ENCODE measurements at places on chromosomes 12 and 14.

GRCh38 chr12:13316587-13317246 is 120.2 kb downstream of the EMP1 start:
- no peak for DNase-seq

DNA sequence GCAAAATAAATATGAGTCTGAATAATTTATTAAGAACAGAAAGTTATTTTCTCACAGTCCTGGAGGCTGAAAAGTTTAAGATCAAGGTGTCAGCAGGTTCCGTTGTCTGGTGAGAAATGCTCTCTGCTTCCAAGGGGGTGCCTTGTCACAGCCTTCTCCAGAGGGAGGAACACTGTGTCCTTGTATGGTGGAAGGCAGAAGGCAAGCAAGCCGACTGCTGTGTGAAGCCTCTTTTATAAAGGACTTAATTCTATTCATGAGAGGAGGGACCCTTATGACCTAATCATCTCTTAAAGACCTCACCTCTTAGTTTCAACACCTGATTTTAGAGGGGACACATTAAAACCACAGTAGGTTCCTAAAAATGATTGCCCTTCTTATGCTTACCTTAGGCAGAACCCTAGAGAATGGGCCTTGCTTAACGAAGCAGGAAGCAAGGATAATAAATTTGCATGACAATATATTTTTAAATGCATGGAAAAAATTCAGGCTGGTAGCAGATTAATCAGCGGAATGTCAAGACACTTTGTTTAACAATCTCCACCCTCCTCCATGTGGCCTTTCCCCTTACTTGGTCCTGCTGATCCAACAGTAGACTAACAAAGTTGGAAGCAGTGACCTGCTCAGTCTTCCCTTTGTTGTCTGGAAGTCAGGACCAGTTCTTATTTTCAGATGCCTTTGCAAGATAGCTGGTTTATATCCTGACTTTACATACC is 154.9 kb downstream of the DYRK2 start:
- DNase-seq: no peak

DNA sequence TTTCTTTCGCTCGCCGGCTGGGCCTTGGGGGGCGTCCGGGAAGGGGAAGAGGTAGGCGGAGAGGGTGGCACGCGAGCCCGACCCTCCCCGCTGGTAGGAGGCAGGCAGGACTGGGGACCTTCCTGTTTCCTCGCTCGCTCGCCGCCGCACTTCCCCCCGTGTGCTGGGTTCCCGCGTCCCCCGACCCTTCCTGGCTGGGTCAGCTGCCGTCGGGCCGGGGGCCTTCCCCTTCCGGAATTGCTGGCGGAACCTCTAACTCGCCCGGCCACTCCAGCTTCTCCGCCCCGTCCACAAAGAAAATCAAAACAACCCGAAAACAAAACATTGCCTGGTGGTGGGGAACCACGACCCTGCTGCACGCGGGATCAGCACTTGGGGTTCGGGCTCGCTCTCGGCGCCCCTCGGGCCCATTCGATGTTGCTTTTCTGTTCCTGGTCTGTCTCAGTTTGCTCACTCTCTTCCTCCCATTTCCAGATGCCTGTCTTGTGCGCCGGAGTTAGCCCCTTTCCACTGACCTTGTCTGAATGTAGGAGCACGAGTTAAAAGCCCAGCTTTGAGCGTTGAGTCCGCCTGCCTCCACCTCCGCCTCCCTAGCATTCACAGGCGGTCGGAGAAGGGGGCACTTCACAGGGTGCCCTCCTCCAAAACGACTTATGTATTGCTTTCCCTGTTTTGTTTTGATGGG is 581 bp downstream of the PAPOLA start:
- DNase-seq: peak; percentile 57

GRCh38 chr12:46609273-46609623 is 216.5 kb downstream of the SLC38A4 start:
- DNase-seq: no peak

GRCh38 chr14:100669011-100669412 is 57.7 kb upstream of the DLK1 start:
- no peak for DNase-seq

- peak; percentile 89 for DNase-seq
Observed at GRCh38 chr14:104604458-104605449, at the start of gene TMEM179. TSS of gene TMEM179 (minus strand) at chr14:104604772. CDS start at chr14:104604741, 31 bp downstream.

- no peak for DNase-seq
Observed at GRCh38 chr12:124694250-124694649, 126.8 kb upstream of the NCOR2 start.

DNA sequence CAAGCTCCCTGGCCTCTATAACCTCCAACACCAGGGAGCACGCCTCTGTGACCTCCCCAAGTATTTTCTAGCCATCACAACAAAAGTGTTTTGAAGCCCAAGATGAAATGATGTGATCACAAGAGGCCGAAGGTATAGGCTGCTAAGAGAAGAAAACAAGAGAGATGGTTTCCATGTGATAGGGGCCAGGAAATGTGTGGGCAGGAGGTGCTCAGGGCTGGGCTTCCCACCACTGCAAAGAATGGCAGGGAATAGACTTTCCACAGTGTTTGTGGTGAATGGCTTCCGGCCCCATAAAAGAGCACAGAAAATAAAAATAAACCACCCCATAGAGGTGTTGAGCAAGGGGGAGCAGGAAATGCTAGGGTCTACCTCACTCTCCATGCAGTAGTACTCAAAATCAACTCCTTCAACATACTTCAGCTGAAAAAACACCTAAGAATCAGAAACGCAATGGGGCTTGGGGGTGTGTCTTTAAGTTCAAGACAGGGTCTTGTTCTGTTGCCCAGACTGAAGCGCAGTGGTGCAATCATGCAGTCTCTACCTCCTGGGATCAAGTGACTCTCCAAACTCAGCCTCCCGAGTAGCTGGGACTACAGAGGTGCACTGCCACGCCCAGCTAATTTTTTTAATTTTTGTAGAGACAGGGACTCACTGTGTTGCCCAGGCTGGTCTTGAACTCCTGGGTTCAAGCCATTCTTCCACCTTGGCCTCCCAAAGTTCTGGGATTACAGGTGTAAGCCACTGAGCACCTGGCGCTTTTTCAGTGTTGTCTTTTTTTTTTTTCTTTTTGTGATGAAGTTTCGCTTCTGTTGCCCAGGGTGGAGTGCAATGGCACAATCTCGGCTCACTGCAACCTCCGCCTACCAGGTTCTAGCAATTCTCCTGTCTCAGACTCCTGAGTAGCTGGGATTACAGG is 27.1 kb downstream of the DAD1 start:
- DNase-seq: no peak

- DNase-seq: peak; percentile 63
Observed at GRCh38 chr14:78836777-78837176, 666.6 kb downstream of the NRXN3 start.

DNA sequence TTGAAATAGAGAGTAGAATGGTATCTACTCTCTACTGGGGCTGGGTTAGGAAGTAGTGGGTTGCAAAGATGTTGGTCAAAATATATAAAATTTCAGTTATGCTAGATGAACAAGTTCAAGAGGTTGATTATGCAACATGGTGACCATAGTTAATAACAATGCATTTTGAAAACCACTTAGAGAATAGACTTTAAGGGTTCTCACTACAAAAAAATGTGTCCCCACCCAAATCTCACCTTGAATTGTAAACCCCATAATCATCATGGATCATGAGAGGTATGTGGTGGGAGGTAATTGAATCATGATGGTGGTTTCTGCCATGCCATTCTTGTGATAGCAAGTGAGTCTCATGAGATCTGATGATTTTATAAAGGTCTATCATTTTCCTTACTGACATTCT is 94.0 kb downstream of the C12orf50 start:
- no peak for DNase-seq
